Heart left ventricle (tissue), 16 donors: ENCODE measurements at places on chromosomes 3 and 15. TPM values are rescaled to one million over a fixed set of nuclear protein-coding genes. Genes with fewer than 3 reads are reported as not detected.

DNA sequence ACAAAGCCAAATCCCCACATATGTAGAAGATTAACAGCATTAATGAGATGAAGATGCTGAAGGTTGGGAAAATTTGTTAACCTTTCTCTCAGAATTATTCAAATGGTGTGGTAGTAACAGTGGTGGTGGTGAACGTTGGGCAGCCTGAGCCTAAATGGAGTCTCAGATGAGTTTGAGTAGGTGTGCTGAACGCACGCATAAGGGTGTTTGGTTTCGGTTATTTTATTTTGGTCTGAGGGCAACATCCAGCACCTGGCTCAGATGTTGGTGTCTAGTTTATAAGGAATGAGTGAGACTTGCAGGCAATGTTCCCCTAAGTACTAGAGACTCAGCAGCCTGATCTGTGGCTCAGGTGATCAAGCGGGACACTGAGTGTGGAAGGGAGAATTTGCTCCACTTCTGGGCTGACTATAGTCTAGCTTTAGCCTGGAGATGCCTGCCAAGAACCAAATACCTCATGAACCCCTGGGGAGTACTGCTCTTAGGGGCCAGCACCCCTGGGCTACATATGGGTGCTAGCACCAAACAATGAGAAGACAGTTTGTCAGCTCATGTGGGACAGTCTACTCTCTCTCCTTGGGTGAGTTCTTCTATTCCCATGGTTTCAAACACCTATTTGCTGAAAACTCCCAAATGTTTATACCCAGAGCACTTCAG, 39.5 kb upstream of the ATP2C1 start:
- no peak for DNase-seq

- DNase-seq, result no peak
Observed at GRCh38 chr3:124007186-124007585, 15.3 kb upstream of the ROPN1 start.

- DNase-seq, result no peak
Observed at GRCh38 chr15:46496491-46497115, 861.8 kb downstream of the SQOR start.

DNA sequence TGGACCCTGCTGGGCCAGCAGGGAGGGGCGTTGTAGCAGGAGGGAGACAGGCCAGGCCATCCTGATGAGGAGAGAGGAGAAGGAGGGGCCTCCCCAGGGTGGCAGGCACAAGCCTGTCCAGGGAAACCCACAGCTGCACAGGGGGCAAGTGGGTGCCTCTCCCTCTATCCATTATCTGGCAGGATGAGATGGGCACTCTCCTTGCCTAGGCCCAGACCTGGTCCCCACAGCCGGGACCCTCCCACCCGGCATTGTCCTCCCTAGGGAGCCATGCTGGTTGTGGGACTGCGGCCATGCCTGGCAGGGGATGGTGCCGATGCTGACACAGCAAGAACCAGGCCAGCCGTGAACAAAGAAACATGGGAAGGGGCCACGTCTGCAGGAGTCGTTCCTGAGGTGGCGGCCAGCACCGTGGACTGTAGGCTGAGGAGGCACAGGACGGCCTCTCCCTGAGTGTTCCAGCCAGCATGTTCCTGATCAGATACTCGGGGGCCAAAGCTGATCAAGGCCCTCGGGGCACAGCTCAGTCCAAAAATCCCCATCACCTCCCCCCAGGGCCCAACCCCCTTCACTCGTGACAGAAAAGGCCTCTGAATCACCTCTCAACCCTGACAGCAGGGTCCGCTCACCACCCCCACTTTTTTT, 19.2 kb upstream of the CYP11A1 start:
- no peak for DNase-seq

Gene HTR3E
- polyA plus RNA-seq, result not detected

Gene REC114
- polyA plus RNA-seq, result not detected

DNA sequence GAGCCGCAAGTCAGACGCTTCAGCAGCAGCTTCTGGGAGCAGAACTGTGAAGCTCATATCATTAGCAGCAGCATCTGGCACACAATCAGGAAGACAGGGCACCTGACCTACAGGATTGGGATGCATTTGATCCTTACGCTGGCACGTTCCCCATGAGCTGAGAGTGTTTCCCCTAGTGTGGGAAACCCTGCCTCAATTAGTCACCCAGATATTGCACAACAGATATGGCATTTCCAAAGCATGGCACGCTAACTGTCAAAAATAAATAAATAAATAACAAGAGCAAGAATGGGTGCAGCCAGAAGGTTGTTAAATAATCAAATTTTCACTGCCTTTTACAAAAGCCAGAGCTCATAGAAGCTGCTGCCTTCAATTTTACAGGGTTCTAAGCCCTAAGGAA, 189.6 kb upstream of the THBS1 start:
- DNase-seq, result no peak

- DNase-seq, result no peak
Observed at GRCh38 chr15:80873366-80873952, 94.3 kb downstream of the CEMIP start.

DNA sequence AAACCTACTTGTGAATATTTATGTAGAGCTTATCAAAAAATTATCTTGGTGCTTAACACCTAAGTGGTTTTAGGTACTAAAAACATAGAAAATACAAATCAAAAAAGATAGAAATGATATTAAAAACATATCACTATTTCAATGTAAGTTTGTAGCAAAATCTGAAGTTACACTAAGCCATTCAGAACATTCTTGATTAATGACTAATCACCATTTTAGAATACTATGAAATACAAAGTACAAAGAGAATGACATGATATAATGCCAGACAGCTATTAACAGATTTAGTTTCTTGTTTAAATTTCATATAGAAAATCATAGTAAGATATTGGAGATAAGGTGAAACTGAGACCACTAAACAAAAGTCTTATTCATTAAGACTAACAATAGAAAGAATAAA, 169.7 kb upstream of the AGTR1 start:
- DNase-seq, result no peak

Gene DTX3L
- polyA plus RNA-seq, result 5.7 TPM

GRCh38 chr3:114939920-114940319, 207.2 kb downstream of the ZBTB20 start:
- no peak for DNase-seq

DNA sequence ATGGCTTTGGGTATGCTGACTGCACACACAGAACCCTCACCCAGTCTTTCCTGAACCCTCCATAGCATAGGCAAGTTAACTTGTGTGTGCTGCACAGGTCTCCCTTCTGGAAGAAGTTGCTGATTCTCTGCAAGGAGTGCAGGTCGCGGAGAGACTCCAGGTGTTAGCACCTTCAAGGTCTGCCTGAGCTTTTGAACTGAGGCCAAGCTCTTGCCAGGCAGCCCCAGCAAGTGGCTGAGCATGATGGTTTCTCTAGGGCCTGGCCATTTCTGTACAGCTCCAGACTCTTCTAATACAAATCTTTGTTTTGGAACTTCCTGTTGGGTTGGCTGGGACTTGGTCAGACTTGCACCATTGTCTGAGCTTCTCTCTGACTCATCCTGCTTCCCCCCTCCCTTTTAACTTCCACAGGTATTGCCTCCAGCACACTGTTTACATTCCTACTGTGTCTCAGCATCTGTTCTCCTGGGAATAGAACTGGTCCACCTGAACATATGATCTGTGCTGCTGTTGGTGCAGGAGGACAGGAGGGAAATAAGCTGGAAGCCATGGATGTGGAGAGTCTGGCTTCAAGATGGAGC, 53.3 kb downstream of the KY start:
- DNase-seq, result no peak

Gene POPDC2
- 1,022 TPM for polyA plus RNA-seq

Gene CIDEC
- 4.0 TPM for polyA plus RNA-seq

- DNase-seq, result peak; percentile 85
Observed at GRCh38 chr15:92617549-92618520, 37.7 kb downstream of the FAM174B start.

DNA sequence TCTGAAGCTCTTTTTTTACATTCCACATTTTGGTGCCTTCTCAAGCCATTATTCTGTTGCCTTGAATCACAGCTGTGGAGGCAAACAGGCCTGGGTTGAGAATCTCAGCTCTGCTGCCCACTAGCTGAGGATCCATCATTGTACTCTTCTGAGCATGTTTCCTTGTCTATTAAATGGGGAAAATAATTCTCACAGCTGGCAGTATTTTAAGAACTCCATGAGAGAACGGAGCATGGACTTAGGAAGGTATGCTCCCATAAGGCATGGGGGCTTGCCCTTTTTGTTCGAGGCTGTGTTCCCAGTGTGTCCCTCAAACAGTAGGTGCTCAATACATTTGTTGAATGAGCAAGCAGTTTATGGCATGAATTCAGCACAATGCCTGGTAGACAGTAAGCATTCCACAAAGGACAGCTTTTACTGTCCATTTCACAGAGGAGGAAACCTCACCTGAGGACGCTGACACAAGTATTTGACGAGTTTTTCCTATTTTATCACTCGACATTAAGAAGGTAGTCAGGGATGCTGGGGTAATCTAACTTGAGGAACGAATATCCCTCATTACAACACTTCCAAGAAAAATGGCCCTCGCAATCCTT, 2.1 kb upstream of the PTPRG start:
- DNase-seq, result no peak

Gene CADM2
- polyA plus RNA-seq, result 0.19 TPM
